GDM1 (cell line): ENCODE measurements at places on chromosomes 5 and 9.
A peak's percentile ranks its signal among the peaks of the same experiment; 100 is the strongest.

GRCh38 chr5:135955525-135955924 is 742 bp upstream of the LECT2 start:
- no peak for DNase-seq

DNA sequence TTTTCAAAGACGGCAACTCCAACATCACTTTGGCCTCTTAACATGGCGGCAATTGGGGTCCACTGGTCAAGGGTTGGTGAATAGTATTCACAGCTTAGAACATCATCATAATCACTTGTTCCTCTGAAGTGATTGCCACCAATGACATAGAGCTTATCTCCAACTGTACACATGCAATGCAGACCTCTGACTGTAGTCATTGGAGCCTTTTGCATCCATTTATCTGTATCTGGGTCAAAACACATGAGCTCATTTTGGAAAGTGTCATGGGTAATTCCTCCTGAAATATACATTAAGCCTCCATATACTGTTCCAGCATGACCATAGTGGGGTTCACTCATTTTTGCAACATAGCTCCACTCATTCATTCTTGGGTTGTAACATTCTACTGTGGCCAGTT is 2.0 kb downstream of the KLHL9 start:
- DNase-seq: no peak

- DNase-seq: no peak
Observed at GRCh38 chr9:124442826-124443225, 7.4 kb upstream of the ADGRD2 start.

- no peak for DNase-seq
Observed at GRCh38 chr5:91188755-91189154, 194.4 kb downstream of the ARRDC3 start.

DNA sequence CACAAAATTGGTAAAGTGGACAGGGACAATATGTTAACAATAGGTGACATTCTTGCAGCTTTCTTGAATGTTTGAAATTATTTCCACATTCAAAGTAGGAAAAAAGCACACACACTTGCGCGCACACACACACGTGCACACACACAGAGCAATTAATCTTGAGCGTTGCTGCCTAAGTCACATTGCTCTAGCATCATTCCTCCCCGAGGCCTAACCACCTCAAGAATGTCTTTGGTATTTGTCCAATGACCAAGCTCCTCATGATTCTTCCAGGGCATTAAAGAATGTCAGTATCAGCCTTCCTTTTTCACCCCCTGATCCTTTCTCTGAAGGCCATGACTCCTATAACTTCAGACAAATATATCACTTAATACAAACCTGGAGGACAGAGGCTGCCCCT is 198.1 kb downstream of the NPR3 start:
- DNase-seq: no peak

- no peak for DNase-seq
Observed at GRCh38 chr5:72628771-72629371, 121.7 kb upstream of the ZNF366 start.

- DNase-seq: no peak
Observed at GRCh38 chr9:94166976-94167346, 82.7 kb downstream of the PTPDC1 start.

- no peak for DNase-seq
Observed at GRCh38 chr5:111143910-111144309, 51.8 kb downstream of the WDR36 start.

- DNase-seq: no peak
Observed at GRCh38 chr5:57878301-57878722, 395.7 kb upstream of the ACTBL2 start.

DNA sequence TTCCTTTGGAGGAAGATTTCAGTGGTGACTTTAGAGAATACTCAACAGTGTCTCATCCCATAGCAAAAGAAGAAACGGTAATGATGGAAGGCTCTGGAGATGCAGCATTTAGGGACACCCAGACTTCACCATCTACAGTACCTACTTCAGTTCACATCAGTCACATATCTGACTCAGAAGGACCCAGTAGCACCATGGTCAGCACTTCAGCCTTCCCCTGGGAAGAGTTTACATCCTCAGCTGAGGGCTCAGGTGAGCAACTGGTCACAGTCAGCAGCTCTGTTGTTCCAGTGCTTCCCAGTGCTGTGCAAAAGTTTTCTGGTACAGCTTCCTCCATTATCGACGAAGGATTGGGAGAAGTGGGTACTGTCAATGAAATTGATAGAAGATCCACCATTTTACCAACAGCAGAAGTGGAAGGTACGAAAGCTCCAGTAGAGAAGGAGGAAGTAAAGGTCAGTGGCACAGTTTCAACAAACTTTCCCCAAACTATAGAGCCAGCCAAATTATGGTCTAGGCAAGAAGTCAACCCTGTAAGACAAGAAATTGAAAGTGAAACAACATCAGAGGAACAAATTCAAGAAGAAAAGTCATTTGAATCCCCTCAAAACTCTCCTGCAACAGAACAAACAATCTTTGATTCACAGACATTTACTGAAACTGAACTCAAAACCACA is 67.4 kb downstream of the VCAN start:
- no peak for DNase-seq

DNA sequence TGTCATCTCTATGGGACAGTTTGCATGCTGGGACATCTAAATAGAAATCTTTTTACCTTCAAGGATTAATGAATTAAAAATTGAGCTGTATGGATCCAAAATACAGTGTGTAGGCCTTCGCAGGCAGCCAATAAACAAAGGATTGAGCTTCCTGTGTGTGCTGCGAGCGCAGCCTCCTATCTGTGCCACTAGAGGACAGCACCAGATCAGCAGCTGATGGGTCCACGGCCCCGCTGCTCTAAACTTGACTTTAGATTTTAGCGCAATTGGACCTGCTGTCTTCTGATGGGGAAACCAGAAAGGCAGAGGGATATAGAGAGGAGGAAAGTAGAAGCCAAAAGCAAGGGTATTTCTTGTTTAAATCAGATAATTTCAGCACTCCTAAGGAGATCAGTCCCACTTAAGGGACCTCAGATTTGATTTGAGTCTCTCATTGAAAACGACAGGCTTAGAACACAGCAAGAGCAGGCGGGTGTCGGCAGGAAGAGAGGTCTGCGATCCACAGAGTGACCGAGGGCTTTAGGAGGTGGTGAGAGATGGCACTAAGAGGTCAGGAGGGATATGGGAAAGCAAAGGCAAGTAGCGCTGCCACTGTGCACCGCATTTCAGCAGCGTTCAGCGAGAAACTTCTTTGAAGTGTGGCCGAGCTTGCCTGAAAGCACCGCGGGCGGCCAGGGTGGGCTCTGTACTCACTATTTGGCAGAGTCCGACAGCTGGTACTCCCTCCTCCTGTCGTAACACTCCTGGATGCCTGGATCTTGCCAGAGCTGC is 214.3 kb downstream of the GNA14 start:
- DNase-seq: peak; percentile 62

- DNase-seq: no peak
Observed at GRCh38 chr9:112780450-112781036, 30.0 kb downstream of the SNX30 start.

DNA sequence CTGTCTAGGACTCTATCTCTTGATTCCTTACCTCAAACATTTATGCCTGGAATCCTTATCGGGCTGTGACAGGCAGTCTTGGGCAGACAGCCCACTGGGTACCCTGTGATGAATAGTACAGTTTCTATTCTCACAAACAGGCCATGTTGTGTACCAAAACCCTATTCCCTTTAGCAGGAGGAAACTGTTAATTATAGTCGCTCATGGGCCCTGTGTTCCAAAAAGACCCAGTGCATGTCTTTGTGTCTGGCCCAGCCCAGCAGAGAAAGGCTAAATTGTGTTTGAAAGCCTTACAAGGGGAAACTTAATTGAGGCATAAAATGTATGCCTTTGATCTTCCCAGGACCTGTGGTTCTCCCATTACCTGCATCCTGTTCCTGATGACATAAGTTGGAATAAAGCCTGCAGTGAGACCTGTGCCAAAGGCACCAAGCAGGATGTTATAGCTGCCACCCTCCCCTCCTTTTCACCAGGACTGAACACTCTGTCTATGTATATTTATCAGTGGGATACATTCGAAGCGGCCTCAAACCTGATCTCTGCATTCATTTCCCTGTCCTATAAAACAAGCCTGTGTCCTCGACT is 43.3 kb downstream of the TLR4 start:
- no peak for DNase-seq

GRCh38 chr9:84779883-84780282 is 110.4 kb downstream of the NTRK2 start:
- DNase-seq: no peak

- peak; percentile 8 for DNase-seq
Observed at GRCh38 chr5:180070756-180071530, 616 bp downstream of the RNF130 start.

GRCh38 chr5:32542216-32543059 is 42.9 kb upstream of the SUB1 start:
- peak; percentile 18 for DNase-seq

DNA sequence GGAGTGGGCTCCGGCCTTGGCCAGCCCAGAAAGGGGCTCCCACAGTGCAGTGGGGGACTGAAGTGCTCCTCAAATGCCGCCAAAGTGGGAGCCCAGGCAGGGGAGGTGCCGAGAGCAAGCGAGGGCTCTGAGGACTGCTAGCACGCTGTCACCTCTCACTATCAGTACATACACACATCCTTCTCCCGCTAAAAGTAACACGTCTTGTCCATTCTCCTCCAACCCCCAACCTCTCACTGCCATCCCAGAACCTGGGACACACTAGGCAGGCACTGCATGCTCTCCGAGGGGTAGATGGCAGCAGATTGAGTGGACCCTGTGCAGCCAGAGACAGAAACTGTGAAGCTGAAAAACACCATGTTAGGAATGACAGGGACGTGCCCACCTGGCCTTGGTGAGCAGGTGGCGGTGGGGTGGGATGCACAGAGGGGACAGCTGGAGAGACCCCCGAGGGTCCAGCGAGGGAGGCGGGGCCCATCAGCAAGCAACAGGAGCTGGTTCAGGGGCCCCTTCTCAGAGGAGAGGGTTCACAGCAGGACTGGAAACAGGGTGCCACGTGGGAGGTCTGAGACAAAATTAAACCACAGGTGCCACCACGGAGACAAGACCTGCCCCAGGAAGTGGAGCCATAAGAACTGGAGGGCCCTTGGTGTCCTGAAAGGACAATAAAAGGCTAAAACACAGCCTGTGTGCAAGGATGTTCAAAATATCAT is 16.9 kb downstream of the SEMA4D start:
- DNase-seq: no peak

DNA sequence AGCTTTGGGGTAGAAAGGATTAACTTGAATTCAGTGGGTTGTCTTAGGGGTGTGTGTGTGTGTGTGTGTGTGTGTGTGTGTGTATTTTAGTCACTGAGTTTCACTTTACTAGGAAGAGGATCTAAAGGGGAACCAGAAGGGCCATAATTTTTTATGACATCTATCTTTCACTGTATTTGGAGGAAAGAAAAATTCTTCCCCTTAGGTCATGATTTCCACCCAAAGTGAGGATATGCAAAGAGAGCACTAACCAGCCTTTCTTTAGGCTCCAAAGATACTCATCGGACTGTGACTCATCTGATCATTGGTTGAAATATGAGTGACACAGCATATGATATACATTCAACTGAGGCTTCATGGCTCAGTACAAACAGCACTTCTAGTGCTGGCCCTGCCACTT is 75.2 kb upstream of the RASGRF2 start:
- DNase-seq: no peak

GRCh38 chr9:34499076-34499475 is 23.7 kb downstream of the ENHO start:
- DNase-seq: no peak

DNA sequence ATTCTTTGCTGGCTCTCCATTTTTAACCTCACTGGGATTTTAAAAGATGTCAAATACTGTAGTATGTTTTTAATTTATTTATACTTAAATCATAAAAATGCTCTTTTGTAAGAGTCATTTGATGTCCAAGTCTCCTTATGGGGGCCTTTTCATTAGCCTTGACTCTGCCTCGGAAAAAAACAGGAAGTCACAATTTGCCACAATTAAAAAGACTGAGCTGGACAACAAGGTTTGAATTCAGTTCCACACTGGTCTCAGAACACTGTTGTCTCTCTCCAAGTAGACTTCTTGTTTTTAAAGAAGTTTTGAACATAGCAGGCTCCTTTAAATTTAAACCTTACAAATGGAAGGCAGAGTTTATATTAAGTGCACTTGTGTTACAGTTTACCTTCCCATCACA is 444.2 kb downstream of the ACTL7B start:
- DNase-seq: no peak

- DNase-seq: no peak
Observed at GRCh38 chr5:159171274-159171673, 38.1 kb downstream of the RNF145 start.

DNA sequence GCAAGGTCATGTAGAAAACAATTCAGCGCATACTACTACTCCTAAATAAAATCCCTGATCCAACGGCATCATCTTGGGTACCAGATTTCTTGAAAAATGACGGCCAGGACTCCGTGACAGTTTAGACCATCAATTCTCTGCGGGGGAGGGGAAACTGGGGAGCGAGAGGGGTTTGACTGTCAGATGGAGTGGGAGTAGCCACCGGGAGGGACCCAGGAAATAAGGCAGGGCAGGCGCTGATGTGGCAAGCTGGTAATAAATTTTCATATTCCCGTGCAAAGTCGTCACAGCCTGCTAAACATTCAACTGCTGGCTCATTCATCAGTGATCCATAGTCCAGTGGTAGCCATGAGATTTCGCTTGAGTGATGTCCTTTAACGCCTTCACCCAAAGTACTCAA is 457 bp upstream of the CDH18 start:
- DNase-seq: no peak

GRCh38 chr5:40410231-40410861 is 269.4 kb upstream of the PTGER4 start:
- no peak for DNase-seq

GRCh38 chr9:133090187-133090586 is 28.4 kb downstream of the CEL start:
- DNase-seq: no peak

DNA sequence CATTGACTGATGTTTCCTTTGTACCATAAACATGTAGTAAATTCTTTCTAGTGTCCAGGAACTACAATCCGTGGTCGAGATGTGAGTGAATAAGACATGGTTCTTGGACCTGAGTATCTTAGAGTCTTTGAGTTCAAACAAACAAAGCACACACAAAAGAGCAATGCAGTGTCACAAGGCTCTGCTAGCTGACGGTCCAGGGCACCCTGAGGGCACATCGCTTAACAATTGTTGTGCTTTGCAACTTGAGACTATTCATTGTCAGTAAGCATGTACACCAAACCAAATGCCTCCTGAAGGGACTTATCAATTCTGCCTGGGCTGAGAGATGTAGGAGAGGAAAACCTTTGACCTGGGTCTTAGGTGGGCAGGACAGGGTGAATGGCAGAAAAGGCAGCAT is 84.8 kb downstream of the CAMK4 start:
- no peak for DNase-seq

DNA sequence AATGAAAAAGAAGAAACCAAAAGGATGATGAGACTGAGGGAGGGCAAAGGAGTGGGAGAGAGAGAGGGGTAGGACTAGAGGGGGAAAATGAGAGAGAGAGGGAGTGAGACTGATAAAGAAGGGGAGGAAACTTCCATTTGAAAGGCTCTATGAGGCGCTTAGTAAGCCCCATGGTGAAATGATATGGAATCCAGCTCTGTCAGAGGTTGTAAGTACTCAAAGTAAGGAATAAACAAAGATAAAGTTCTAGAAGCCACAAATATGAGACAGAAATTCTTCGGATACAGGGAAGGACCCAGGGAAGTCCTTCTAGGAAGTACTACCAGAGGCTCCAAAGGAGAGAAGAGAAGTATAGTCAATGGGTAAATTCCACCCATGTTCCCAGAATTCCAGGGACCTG is 21.7 kb upstream of the VLDLR start:
- no peak for DNase-seq
